Activated naive CD8-positive, alpha-beta T cell treated with anti-CD3 and anti-CD28 coated beads, Interleukin-2, amount 10 ng/mL, durations not matched to agents 7 days and 5 days (primary cell): ENCODE measurements at places on chromosomes 13 and 19. TPM values are rescaled to one million over a fixed set of nuclear protein-coding genes. Genes with fewer than 3 reads are reported as not detected.

Gene ELSPBP1
- not detected for total RNA-seq

DNA sequence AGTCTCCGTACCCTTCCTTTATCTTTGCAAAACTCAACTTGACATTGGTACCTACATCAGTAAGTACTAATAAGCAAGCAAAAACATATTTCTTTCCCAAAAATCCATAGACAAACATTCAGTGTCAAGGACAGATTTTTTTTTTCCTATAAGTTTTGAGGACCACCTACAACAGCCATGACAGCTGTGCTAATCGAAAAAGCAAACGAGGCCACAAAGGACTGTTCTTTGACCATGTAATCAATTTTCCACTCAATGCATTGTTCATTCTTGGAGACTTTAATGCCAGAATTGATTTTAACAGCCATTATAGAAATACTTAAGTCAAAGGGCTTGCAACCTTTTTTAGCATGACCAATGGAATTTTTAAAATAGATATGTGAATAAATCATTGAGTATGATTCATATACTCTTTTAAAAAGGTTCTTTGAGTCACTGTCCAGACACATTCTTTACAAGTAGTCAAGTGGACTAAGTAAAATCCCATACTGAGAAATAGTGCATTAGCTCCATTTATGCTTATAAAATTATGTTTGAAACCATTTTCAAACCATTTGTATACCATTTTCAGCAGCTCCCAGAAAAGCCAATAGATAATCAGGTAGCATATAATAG lies 323.9 kb downstream of the MZT1 start:
- no peaks in the 10 kb centered on the region for H3K36me3 ChIP-seq
- no peak overlapping the region for H3K27ac ChIP-seq
- H3K4me3 ChIP-seq: no peak overlapping the region
- no peak for DNase-seq

DNA sequence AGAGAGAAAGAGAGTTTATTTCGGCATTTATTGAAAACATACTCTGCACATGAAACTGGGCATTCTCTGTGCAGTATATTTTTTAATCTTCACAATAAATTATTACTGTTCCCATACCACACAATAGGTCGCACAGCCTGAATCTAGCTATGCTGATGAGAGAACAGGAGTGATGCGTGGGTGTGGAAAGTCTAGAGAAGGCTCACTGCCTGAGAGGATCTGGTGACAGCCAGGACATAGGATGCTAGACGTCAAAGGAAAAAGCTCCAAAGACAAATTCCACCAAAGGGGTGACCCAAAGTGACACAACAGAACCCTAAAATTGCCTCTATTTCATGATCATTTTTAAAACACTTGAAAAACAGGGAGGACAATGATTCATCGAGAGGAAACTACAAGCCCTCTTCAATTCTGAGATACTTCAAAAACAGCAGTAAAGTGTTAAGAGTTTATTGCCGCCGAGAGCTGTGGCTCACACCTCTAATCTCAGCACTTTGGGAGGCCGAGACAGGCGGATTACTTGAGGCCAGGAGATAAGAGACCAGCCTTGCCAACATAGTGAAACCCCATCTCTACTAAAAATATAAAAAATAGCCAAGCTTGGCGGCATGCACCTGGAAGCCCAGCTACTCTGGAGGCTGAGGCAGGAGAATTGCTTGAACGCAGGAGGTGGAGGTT lies 189.6 kb upstream of the NBEA start:
- H3K27me3 ChIP-seq: peaks cover 10% of the 10 kb centered on the region
- H3K36me3 ChIP-seq: no peaks in the 10 kb centered on the region
- peaks cover 2% of the 10 kb centered on the region for H3K4me1 ChIP-seq
- no peak for DNase-seq
- no peak overlapping the region for H3K27ac ChIP-seq

GRCh38 chr13:40682449-40683240 lies 16.2 kb upstream of the FOXO1 start:
- H3K4me3 ChIP-seq: no peak overlapping the region
- H3K4me1 ChIP-seq: peaks cover 12% of the 10 kb centered on the region
- no peaks in the 10 kb centered on the region for H3K36me3 ChIP-seq
- no peak for DNase-seq
- no peak overlapping the region for H3K27ac ChIP-seq
- no peaks in the 10 kb centered on the region for H3K27me3 ChIP-seq

GRCh38 chr19:50230379-50231351 lies 27.2 kb downstream of the MYH14 start:
- no peak for DNase-seq
- no peaks in the 10 kb centered on the region for H3K4me1 ChIP-seq
- no peaks in the 10 kb centered on the region for H3K36me3 ChIP-seq
- peaks cover 8% of the 10 kb centered on the region for H3K27me3 ChIP-seq
- H3K4me3 ChIP-seq: no peak overlapping the region

- H3K36me3 ChIP-seq: no peaks in the 10 kb centered on the region
- no peak overlapping the region for H3K27ac ChIP-seq
- no peak for DNase-seq
- peaks cover 1% of the 10 kb centered on the region for H3K4me1 ChIP-seq
- no peak overlapping the region for H3K4me3 ChIP-seq
These were observed 12.0 kb downstream of the LYL1 start for GRCh38 chr19:13090511-13091231.

- no peaks in the 10 kb centered on the region for H3K27me3 ChIP-seq
- no peaks in the 10 kb centered on the region for H3K4me1 ChIP-seq
- no peak overlapping the region for H3K27ac ChIP-seq
- no peak overlapping the region for H3K4me3 ChIP-seq
- DNase-seq: no peak
- no peaks in the 10 kb centered on the region for H3K36me3 ChIP-seq
These were observed 48.1 kb downstream of the CRTC1 start for GRCh38 chr19:18731562-18732008.
